ENCODE measurements at places on chromosomes 4 and X.

- no peak for DNase-seq
These were observed 12.0 kb downstream of the MPP1 start for GRCh38 chrX:154793084-154793795.

DNA sequence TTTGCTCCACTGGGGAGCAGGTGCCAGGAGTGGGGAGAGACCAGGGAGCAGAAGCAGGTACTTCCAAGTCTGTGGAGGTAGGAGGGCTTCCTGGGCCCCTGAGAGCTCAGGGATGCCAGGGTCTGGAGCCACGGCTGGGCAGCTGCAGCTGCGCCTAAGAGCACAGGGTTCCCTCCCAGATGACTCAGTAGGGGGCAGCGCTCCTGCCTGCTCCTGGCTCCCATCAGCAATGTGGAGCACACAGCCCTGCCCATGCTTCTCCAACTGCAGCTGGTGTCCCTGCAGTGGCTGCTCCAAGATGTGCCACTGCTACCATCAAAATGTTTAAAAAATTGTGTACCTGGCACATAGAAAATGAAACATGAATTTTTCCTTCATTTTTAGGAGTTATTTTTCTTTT lies 1028.2 kb downstream of the PCDH7 start:
- DNase-seq = no peak

DNA sequence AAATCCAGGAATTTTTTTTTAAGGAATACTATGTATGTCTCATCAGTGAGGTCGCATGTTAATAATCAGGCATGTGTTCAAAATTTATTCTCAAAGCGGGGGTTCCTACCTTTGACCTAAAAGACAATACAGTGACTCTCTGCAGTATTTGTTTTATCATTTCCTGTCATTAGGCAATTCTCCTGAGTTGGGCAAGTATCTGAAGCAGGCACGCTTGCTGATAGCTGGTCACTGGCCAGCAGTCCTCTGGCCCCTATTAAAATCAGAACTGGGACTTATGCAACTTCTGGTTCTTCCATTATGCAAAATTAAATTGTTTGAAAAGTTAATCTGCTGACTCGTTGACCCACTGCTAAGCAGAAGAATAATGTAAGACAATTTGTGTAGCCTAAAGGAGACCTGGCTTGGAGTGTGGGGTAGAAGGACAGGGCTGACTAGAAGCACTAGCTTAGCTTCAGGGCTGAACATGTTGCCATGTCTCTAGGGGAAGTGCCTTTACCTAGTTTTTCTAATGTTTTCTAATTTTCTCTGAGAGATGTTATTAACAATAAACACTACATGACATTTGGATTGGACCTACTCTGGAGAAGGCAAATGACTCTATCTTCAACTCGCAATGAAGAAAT lies 36.0 kb upstream of the GABRA2 start:
- DNase-seq = no peak

GRCh38 chr4:80036949-80037685 lies 35.9 kb downstream of the ANTXR2 start:
- no peak for DNase-seq

Measured in SW 1271 (cell line).